ENCODE measurements at places on chromosomes 16 and 17.

GRCh38 chr17:690361-690760 is 24.3 kb downstream of the VPS53 start:
- DNase-seq, result no peak

DNA sequence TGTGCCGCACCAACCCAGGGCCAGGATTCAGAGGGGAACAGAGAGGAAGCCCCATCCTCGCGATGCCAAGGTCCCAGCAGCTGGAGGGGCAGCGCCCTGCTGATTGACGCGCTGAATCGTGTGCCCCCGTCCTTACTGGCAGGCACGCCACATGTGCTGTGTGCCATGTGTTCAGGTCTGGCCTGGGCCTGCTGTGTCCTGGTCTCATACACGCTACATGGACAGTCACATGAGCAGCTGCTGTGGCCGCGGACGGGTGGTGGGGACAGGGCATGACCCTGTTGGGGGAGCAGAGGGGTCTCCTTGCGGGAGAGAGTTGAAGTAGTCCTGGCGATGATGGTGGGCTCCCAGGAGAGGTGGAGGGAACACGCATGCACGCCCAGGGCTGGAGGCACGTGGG is 18.0 kb downstream of the CBFA2T3 start:
- no peak for DNase-seq

- no peak for DNase-seq
These were observed 41.5 kb upstream of the ZFHX3 start for GRCh38 chr16:73089420-73089819.

- no peak for DNase-seq
These were observed 2449.5 kb downstream of the TP53TG3F start for GRCh38 chr16:35908942-35909341.

- DNase-seq, result no peak
These were observed 2.4 kb downstream of the HSD17B1 start for GRCh38 chr17:42555122-42555622.

GRCh38 chr17:48445248-48445620 is 15.2 kb upstream of the SKAP1 start:
- no peak for DNase-seq

DNA sequence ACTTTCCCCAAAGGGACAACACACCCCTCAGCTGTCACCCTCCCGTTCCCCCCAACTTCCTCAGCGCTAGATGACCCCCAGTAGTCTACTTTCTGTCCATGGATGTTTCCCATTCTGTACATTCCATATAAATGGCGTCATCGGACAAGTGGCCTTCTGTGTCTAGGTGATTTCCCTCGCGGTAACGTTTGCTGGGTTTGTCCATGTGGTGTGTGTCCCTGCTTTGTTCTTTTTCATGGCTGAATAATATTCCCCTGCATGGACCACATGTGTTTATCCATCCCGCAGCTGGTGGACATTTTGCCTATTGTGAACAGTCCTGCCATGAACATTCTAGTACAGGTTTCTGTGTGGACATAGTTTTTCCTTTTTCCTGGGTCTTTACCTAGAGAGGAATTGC is 7.3 kb upstream of the TEDC2 start:
- no peak for DNase-seq

DNA sequence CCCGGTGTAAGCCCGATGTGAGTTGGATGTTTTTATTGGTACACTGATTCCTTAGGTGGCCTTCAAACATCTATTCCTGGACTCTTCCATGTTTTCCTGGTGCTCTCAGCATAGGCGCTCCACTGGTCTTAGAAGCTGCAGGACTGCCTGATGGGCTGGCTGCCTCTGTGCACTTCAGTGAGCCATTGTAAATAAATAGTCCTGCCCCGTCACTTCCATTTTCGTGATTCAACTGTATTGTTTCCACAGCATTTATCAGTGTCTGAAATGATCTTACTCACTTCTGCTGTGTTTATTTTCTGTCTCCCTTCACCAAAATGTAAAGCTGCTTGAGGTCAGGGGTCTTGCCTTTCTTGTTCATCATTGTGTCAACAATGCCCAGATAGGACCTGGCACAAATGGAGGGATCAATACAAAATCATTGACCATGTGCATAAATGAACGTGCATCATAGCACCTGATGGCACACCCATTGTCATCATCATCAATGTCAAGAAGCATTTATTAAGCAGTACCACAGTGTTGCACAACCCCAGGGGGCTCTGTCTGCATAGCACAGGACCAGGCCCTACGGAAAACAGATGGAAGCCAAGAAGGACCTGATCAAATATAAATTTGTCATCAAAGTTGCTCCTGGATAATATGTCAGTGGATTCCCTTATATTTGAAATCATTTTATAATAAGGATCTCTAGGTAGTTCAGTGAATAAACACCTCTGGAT is 66.6 kb upstream of the CPHXL start:
- DNase-seq, result no peak

- no peak for DNase-seq
These were observed 12.1 kb upstream of the ALDOA start for GRCh38 chr16:30053376-30054015.

DNA sequence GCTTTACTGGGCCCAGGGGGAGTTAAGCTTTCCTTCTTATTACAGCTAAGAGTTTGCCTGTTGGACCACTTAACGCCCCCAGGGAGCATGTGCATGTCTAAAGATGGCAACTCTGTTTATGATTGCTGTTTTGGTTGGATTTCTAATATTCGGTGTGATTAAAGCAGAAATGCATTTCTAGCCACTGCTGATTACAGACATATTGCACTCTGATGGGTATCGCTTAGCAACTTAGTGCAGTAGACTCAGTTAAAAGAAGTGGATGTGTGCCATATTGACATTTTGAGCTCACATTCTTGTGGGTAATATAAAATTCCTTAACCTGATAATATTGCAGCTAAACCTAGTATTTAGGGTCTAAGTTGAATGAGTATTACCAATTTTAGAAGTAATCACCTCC is 4.2 kb downstream of the NF1 start:
- no peak for DNase-seq

DNA sequence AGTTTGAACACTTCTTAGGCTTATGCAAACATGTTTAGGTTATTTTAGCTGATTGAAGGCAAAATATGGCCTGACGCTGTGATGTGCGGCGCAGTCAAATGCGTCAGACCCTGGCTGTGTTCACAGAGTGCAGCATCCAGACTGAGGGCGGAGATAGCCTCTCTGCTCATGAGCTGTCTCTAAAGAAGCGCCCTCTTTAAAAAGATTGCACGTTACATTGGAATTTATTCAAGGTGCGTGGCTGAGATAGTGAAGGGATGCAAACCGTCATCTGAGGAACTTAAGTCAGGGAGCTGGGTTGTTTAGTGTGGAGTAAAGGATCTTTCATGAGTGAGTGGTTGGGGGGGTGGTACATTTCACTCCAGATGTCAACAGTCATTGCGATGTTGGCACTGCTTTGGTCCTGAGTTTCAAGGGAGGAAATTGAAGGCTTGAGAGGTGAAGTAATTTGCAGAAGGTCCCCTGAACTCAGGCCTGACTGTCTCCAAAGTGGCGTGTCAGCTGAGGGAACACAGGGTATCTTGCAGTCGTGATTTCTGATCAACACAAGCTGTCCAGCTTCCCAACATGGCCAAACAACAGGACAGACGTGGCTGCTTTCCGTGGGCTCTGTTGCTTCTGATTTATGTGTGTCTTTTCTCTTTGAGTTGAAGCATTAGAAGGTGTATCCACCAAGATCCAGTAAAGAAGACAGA is 33.4 kb downstream of the RPTOR start:
- no peak for DNase-seq

DNA sequence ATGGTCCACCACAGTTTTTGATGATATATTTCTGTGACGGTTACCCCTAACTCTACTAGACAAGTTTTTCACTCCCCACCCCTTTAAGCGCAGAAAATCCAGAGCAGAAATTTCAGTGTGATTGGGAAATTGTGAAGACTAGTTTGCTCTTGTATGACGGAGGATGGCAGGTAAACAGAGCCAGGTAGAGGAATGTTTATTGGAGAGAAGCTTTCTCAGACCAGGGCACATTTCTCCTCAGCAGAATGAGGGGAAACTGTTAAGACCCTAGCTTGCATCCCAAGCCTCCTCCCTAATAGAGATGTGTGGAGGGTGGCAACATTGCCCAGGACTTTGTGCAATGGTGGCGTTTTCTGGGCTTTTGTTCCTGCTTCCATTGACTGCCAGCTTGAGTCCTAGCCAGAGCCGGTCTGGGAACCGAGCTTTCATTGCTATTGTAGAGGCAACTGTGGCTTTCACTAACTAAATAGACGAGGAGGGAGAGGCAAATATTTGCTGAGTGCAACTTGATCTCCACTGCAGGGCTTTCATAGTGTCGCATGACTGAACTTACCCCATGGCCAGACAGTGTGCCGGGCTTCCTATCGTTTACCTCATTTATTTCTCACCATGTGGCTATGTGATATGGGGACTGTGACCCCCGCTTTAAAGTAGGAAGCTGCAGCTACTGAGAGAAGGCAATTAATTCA is 159.6 kb upstream of the MPHOSPH6 start:
- DNase-seq, result no peak

DNA sequence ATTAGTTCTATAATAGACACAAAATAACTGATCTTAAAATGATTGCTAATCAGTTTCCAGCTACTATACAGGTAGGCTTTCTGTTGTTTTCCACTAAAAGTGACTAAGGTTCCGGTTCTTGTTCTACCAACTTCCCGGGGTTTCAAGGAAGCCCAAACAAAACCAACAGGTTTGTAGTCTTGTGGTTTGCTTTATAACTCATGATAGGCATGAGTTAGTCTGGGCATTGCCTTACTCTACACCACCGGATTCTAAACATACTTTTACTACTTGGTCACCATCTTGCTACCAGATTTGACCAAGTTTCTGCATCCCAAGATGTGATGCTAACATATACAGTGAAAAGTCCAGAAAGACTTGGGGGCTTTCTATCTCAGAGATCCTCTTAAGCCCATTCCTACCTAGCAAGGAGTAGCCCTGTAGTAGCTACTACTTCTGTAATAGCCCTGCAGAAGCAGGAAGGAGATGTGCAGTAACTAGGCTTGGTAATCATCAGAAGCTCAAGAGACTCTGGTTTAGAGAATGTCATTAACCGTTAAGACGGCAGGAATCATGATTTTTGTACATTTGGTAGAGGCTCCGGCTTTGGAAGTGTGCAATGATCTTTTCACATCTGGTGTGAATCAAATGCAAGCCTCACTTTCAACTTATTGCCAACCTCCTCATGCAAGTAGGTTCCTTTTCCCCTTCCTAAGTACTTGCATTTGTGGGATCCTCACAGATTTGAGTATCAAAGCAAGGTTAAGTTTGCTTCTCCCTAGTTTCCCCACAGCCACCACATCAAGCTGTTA is 1.6 kb downstream of the FAM117A start:
- DNase-seq, result no peak

DNA sequence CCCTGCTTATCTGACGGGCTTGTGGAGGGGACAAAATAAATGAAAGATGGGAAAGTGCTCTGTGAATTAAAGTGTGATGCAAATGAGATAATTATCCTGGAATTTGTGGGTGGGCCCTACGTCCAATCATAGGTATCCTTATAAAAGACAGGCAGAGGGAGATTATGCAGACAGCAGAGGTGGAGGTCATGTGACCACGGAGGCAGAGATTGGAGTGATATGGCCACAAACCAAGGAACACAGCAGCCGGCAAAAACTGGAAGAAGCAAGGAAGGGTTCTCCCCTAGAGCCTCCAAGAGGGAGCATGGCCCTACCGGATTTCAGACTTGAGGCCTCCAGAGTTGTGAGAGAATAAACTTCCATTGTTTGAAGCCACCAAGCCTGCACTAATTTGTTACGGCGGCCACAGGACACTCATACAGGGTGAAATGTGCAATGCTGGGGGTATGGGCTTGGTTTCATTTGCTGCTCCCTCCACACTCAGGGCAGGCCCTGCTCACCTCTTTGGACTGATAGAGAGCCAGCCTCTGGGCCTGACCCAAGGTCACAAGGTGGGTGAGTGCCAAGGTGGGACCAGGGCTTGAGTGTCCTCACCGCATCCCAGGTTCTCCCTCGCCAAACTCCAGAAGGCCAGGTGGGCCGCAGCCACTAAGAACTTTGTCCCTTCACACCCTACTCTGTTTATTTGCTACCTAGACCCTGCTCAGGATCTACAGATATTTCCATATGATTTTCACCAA is 149.6 kb upstream of the TNRC6C start:
- DNase-seq, result no peak

- DNase-seq, result no peak
These were observed 84.5 kb downstream of the SOX9 start for GRCh38 chr17:72205357-72205756.

- no peak for DNase-seq
These were observed 61.4 kb upstream of the TBX2 start for GRCh38 chr17:61338000-61338798.

- DNase-seq, result no peak
These were observed 3.1 kb downstream of the HSBP1 start for GRCh38 chr16:83810901-83811300.

GRCh38 chr16:89246903-89247733 is 29.6 kb downstream of the ZNF778 start:
- DNase-seq, result peak; percentile 84

DNA sequence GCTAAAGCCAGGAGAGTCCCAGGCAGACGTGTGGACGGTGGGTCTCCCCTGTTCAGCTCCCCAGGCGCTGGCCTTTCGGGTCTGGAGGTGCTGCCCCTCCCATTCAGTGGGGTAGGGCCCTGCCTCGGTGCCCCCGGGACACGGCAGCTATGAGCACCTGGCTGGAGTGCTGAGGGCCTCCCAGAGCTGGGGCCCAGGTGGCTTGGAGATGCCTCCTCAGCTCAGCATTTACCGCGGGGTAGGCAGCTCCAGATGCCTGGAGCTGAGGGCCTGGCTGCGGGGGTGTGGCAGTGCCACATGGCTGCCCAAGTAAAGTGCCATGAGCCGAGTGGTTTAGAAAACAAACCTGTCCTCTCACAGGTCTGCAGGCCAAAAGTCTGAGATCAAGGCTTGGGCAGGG is 19.5 kb downstream of the SOX8 start:
- DNase-seq, result no peak

- DNase-seq, result no peak
These were observed 27.0 kb upstream of the RASD1 start for GRCh38 chr17:17523001-17523730.

DNA sequence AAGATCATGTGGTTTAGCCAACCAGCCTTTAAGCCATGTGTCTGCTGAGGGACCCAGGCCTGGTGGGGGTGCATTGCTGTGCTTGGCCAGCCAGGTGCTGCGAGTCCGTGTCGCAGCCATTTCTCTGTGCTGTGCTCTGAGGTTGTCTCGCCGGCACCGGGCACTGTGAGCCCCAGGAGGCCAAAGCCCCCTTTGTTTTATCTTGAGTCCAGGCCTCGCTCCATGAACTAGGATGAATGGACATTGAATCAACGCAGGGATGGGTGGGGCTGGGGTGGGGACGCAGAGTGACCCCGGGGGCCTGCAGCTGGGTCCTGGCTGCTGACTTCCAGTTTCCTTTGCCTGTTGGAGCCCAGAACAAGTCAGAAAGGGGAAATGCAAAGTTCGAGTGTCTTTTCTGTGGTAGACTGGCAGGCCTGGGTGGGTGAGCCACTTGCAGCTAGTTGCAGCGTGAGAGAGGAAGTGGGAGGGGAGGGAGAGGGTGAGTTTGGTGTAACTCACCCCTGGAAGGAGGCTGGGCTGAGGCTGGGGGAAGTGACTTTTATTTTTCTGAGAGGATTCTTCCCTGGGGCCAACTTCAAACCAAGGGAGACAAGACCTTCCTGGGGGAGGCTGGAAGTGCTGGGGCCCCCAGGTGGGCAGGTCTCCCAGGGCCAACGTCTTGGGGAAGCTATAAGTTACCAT is 324.7 kb downstream of the SEC14L1 start:
- DNase-seq, result no peak

GRCh38 chr16:68128577-68129305 is 43.6 kb downstream of the NFATC3 start:
- DNase-seq, result no peak

GRCh38 chr16:87550495-87550961 is 51.8 kb upstream of the JPH3 start:
- DNase-seq, result peak; percentile 46

- DNase-seq, result no peak
These were observed 234.3 kb upstream of the TNRC6C start for GRCh38 chr17:77723909-77724875.
